Kasumi-1 (cell line): ENCODE measurements at places on chromosomes 3 and 15.

- no peak for DNase-seq
Measured at GRCh38 chr3:127792541-127793292, 29.6 kb downstream of the MGLL start.

GRCh38 chr15:72923289-72923688 lies 129.0 kb upstream of the NEO1 start:
- no peak for DNase-seq

- DNase-seq: no peak
Measured at GRCh38 chr15:89126009-89126408, 37.8 kb downstream of the ABHD2 start.

DNA sequence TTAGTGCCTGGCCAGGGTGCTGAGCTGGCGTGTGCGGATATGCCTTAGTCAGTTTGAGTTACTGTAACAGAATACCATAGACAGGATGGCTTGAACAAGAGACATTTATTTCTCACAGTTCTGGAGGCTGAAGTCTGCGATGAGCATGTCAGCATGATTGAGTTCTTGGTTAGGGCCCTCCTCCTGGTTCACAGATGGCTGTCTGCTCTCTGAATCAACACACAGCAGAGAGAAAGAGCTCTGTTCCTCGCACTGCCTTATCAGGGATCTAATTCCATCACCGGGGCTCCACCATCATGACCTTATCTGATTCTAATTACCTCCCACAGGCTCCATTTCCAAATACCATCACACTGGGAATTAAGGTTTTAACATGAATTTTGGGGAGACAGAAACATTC lies 386.6 kb upstream of the DPH6 start:
- DNase-seq: no peak

GRCh38 chr15:70627734-70628548 lies 135.4 kb downstream of the UACA start:
- DNase-seq: no peak

- no peak for DNase-seq
Measured at GRCh38 chr3:125054062-125054448, 1.7 kb downstream of the HEG1 start.

DNA sequence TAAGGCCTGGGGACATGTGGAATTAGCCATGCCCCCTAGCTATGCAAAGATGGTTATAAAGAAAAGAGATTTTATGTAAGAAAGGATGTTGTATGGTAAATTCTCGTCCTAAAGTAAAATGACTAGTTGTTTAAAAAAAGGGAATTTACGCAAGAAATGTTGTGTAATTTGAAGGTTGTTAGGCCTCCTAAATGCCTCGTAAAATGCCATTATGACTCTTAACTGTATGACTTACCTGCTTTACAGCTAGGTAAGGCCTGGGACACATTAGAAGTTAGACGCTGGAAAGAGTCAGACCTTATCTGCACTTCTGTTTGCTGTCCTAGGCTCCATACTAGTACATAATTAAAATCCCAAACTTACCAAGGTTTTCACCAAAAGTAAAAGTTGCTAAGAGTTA lies 17.5 kb upstream of the HHATL start:
- DNase-seq: no peak

DNA sequence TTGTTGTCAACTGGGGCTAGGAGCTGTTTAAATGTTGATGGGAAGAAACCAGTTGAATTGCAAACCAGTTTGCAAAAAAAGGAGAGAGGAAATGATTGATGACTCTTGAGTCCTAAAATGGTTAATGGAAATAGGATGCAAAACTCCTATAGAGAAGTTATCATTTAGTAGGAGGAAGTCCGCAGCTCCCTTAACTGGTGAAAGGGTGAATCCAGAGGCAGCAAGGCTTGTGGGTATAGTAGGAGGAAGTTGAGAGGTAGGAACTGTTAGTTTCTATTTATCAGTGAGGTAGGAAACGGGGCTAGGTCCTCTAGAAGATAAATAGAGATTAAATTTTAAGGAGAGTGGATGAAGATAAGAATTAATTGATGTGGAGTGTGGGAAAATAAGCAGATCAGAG lies 15.4 kb downstream of the IREB2 start:
- DNase-seq: peak; percentile 72

DNA sequence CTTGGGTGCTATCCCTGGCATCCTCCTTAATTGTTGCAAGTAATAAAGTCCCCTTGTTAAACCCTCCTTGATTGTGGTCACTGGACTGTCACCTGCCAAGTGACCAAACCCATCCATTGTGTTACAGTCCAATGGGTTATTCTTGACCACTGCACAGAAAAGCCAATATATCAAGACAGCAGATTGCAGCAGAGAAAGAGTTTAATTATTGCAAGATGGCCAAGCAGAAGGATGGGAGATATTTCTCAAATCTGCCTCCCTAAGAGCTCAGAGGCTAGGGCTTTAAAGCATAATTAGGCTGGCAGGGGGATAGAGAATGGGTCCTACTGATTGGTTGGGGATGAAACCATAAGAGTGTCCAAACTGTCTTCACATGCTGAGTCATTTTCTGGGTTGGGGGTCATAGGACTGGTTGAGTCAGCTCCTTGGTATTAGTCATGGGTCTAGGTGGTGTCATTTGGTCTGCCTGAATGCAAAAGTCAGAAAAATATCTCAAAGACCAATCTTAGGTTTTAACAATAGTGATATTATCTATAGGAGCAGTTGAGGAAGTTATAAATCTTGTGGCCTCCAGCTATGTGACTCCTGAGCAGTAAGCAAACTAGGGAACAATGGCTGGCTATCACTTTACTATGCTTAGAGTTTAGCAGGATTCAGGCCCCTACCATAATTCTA lies 19.1 kb upstream of the XYLB start:
- no peak for DNase-seq

DNA sequence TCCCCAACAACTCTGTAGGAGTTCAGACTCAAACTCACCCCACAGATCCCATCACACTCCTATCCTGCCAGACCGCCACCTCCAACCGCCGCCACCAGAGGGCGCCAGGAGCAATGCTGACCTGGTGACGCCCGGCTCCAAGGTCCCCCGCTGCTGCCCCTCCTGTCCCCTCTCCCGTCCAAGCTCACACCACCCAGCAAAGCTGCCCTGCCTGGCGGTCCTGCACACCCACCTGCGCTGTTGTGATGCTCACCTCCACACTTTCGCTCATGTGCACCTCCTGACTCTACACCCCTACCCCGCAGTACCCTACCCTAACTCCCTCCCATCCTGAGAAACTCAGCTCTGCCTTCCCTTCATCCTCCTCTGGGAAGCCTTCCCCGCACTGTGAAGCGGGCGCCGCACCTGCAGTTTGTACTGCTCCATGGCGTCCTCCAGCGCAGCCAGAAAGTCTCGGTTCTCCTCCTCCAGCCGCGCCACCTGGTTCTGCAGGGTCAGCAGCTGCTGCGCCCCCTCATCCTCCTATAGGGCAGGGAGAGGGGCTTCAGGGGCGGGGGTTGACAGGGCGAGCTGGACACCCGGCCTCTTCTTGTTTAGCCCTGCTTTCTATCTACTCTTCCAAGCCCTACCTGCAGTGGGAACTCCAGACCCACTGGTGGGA lies 7.9 kb downstream of the KIF7 start:
- DNase-seq: peak; percentile 17

GRCh38 chr3:20904671-20905070 lies 718.7 kb upstream of the SGO1 start:
- DNase-seq: no peak

- no peak for DNase-seq
Measured at GRCh38 chr3:175493301-175493700, 634.2 kb downstream of the NAALADL2 start.
